ENCODE measurements at places on chromosomes 1 and 21.

GRCh38 chr21:45511007-45511406 is 31.2 kb downstream of the SLC19A1 start:
- no peak for DNase-seq

DNA sequence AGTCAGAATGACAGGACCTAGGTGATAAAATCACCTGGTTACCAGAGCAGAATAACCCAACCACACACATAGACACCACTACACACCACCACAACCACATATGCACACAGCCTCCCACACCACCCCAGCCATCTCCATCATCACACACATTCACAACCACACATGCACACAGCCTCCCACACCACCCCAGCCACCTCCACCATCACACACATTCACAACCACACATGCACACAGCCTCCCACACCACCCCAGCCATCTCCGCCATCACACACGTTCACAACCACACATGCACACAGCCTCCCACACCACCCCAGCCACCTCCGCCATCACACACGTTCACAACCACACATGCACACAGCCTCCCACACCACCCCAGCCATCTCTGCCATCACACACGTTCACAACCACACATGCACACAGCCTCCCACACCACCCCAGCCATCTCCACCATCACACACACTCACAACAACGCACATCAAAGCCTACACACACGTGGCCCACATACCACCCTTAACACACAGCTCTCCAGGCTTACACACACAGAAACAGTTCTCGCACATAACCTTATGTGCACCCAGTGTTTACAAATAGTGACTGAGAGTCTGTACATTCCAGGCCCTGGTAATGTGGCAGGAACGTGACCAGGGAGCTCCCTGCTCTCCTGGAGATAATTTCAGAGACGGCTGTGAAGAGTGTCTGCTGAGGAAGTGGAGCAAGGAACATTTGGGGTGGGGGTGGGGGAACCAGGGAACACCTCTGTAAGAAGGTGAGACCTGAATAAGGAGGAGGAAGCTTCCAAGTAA is 3.3 kb upstream of the GJB3 start:
- DNase-seq, result no peak

- DNase-seq, result peak; percentile 69
Measured at GRCh38 chr1:119964673-119965363, 68.5 kb upstream of the ADAM30 start.

DNA sequence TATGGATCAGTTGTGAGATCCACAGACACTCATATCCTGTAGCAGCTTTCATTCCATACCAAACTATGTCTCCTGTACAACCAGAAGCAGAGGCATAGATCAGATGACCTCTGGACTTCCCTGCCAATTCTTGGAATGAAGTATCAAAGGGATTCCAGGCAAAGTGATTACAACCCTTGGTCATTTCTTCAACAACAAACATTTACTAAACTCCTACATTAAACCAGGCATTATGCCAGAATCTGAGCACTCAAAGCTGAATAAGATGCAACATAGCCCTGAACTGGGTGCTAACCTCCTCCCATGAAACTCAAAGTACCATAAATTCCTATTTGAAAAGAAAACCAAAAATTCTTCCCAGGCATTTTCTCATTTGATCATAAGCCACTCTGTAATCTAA is 121.2 kb upstream of the SGIP1 start:
- no peak for DNase-seq

- no peak for DNase-seq
Measured at GRCh38 chr1:43460988-43461693, 7.4 kb upstream of the HYI start.

DNA sequence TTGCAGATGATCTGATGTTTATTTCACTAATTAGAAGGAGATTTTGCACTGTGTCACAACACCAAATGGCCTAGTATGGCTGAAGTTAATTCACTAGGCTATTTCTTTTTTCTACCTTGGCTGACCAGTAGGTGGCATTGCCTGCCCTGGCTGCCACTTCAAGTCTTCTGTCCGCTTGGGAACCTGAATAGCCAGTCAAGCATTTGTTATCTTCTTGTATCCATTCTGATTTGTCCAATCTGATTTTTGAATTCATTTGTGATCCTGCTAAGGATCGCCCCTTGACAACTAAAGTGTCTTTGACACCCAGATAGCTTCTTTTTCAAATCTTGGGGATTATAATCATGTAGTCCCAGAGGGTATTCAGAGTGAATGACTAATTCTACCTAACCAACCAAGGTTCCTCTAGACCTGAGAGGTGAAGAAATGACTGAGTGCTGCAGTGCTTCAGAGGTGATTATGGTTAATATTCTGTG is 99.4 kb downstream of the GIPC2 start:
- peak; percentile 56 for DNase-seq

DNA sequence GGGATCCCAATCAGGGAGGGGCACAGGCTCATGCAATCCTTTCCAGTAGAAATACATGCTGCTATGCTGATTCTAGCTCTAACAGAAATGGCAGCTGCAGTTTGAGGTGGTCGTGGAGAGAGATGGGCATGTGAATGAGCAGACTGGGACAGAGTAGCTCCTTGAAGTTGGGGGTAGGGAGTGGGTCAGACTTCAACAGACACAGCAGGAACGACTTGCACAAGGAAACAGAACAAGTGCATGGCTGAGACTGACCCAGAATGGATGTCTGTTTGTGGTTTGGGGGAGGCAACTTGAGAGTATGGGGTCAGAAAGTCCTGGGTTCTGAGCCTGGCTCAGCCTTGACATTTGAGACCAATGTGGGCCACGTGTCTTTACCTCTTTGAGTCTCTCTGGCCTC is 25.1 kb upstream of the TRABD2B start:
- no peak for DNase-seq

- no peak for DNase-seq
Measured at GRCh38 chr1:235758931-235759330, 107.8 kb downstream of the LYST start.

GRCh38 chr1:183780159-183780558 is 24.8 kb upstream of the RGL1 start:
- DNase-seq, result no peak

- no peak for DNase-seq
Measured at GRCh38 chr1:62317021-62317768, 2.0 kb downstream of the KANK4 start.

DNA sequence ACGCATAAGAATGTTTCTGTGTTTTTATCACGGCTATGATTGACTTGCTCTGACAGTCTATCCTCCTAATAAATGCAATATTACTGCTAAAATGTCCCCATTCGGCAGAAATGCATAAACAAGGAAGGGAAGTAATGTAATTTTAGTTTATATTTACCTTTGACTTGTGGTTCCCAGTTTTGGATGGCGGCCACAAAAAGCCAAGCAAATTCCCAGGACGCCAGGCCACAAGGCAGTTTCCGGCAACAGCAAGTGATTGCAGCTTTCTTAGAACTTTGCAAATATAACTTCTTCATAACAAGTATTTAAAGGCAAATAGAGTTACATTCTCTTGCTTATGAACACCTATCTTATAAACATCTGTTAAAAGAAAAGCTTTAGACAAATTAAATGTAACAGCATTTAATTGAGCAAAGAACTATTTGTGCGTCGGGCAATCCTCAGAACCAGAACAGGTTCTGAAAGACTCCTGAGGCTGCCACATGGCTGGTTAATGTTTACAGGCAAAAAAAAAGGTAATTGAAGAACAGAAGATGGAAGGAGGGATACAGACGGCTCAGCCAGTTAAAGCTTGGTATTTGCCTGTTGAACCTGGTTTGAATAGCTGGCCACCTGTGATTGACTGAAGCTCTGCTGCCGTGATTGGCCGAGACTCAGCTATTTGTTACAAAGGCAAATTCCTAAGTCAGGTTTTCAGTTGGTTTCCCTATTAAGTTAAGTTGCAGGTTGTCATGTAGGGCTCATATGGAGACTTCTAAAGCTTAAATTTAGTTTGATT is 80.8 kb downstream of the C21orf91 start:
- no peak for DNase-seq

- no peak for DNase-seq
Measured at GRCh38 chr1:166031932-166032571, 134.7 kb downstream of the FAM78B start.

DNA sequence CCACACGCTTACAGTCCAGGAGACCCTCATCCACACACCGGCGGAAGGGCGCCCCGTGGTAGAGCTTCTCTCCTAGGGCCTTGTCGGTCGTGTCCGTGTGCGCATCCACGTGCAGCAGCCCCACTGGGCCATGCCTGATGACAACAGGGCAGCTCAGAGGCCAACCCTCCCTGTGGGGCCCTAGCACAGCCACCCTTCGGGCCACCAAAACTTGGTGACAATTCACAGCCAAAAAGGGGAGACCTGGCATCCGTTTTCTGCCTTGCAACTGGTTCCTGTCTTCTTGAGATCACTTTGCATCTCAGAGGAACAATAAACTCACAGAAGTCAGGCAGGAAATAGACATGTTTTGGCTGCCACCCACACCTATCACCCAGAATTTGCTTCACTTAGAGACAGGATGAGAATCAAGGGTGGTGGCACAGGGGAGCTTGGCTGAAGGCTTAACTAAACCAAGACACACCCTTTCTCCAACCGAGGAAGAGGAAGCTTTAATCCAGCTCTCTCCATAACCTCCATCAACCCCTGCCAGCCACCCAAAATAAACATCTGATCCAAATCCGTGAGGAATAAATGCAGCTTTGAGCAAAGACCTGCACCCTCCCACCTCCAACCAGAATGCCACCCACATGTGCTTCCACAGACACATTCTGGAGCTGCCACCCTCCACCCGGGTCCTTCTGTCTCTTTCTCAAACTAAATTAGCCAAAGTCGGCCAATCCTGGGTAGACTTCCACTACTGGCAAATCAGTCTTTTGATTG is 5.7 kb downstream of the AGMAT start:
- no peak for DNase-seq

DNA sequence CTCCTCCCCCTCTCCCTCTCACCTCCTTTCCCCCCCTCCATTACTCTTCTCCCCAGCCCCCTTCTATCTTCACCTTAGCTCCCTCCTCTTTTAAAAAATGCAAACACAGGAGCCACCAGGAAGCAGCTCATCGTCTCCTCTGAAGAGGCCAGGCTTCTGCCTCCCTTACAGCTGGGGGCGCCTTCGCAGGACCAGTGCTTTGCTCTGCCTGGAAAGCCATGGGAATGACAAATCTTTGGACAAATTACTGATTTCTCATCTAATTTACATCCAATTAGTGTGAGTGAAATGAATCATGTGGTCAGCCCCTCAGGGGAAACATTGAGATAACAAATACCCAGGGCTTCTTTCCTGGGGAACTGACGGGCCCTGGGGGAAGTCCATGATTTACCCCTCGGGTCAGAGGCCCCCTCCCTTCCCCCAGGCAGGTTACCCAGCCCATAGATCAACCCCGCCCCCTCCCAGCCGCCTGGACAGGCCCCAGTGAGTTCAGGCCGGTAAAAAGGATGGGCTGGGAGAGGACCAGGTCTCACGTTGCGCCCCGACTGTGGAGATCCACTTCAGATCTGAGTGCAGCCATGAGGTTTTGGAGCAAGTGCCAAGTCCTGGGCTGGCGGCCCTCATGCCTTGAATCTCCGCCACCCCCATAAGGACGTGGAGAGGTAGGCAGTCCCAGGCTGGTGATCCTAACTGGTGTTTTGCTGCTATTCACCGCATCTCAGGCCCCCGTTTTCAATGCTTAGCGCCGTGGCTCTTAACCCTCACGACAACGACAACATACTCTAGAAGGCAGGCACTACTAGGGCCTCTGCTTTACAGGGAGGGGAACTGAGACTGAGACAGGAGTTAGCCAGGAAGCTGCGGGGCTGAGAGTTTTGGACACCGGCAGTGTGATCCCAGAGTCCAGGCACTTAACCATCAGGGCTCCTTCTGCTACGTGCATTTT is 300.8 kb downstream of the RRAGC start:
- no peak for DNase-seq

DNA sequence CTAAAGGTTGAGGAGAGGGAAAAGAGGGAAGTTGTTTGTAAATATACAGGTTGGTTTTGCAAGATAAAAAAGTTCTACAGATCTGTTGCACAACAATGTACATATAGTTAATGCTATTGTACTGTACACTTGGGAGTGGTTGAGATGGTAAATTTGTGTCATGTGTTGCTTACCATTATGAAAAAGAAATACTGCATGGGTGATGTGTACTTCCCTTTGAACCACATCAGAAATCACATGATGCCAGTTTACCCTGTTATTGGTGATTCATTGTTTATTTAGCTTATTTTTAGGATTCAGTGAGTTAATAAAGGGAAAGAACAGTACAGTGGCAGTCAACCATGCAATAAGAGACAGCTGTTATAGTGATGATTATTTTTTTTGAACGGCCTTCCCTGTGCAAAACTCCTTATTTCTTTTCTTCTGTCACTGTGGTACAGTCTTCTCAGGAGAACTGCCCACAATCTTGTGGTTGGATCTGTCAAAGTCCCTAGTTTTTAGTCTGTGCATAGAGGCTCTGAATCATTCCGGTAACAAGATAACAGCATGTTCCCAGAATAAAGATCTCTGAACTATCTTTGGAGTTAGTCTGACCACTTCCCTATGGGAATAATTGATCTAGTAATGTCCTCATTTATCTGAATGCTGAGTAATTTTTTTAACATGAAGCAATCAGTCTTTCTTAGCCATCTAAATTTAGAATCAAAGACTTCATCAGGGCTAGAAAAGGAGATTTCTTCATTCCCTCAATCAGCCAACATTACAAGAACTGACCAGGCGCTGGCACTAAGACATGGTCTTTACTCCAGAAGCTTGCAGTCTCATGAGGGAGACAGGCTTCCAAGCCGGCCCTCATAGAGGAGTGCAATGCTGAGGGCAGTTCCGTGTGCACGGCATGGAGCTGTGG is 84.2 kb downstream of the SH3GLB1 start:
- no peak for DNase-seq

DNA sequence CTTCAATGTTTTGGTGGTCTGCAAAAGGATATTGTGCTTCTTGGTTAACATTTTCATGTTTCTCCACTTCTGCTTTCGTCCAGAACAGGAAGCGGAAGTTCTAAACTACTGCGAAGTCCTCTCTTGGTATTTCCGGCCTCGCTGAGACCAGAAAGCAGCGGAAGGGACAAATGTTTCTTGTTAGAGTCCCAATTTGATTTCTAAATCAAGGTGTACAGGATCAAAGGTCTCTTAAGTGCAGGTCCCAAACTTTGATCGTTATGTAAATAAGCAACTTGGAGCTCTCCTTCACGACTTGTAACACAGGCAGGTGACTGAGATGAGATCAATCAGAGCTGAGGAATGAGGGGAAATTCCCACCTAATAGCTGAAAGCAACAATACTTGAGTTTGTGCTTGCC is 40.1 kb upstream of the HMCN1 start:
- DNase-seq, result peak; percentile 19

DNA sequence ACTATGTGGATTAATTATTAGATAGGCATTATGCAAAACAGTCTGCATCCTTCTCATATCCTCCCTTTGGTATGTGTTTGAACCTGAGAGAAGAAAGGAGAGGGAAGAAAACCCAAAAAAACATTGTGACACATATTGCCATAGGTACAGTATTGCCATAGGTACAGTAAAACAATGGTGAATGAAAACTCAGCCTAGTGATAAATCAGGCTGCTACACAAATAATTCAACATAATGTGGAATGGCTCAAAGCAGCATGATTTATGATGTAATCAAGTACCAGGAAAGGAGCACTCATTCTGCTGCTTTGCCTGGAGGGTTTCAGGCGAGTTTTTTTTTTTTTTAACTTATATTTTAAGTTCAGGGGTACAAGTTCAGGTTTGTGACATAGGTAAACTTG is 213.9 kb upstream of the LYPLAL1 start:
- DNase-seq, result no peak
